ENCODE measurements at places on chromosomes 13 and 19.

DNA sequence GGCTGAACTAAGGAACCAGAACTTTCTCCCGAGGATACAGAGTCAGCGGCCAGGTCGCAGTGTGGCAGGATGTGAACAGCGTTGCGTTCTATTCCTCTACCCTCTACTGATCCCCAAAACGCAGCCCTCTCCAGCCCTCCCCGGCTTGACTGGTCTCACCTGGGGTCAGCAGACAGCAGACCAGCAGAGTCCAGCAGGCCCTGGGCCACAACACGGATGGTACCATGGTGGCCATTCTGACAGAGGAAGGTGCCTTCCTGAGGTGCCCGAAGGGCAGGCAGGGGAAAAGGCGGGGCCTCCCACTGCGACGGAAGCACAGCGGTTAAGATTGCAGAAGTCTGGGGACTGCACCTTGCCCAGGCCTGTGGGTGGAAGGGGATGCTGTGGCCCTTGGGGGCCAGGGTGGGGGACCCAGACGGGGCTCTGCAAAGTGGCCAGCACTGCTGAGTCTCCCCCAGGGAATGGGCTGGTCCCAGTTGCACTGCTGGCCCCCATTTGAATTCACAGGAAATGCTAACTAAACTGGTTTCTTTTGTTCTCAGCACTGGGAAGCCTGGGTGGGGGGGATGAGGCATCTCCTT lies at the start of gene ICAM3:
Gene ICAM3, minus strand, starts transcription at position 245 of the 581 bp plus-strand sequence. Its CDS starts 10 bp downstream, at position 235.
- no peak for DNase-seq

- DNase-seq: no peak
Observed at GRCh38 chr13:39892721-39893685, 237.5 kb downstream of the COG6 start.

DNA sequence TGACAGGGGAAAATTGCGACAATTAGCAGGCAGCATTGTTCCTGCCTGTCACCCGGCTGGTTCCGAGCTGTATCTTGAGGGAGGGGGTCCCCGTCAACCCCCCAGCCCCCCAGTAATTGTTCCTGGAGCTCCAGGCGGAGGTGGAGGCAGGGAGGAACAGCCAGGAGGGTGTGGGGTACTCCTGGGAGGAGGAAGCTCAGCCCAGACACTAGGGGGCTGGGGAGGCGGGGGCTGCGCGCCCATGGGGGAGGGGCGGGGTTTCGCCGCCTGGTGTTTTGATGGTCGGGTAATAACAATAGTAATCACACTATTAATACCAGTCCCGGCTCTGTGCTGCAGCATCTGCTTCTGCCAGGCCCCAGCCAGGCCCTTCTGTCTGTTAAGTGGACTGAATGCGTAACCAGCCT lies 8.6 kb downstream of the NPAS1 start:
- no peak for DNase-seq

DNA sequence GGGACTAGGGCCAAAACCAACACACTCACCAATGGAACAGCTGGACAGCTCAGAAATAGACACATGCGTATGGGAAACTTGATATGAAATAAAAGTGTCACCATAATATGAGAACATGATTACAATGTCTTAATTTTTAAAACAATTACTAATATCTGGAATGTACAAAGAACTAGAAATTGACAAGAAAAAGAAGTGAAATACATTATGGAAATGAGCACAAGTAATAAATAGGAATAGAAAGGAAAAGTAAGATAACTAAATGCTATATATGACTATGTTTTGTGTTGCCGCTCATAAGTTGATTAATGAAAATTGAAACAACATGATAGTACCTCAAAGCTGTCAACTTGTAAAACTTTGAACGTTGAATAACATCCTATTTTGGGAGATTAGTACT lies 801.1 kb downstream of the SLITRK5 start:
- no peak for DNase-seq

DNA sequence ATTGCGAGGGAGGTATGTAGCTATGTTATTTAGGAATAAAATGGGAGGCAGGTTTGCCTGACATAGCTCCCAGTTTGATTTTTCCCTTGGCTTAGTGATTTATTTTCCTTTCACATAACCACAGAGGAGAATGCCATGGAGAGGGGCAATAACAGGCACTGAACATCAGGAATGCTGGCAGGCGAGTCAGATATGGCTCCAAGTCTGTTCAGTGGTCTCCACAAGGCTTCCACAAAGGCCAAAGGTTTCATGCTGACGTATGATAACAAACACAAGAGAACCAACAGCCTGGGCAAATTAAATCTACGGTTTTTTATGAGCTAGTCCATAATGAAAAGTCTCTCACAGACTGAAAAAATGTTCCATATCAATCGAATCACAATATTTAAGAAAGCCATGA lies 66.7 kb downstream of the SUCLA2 start:
- no peak for DNase-seq

DNA sequence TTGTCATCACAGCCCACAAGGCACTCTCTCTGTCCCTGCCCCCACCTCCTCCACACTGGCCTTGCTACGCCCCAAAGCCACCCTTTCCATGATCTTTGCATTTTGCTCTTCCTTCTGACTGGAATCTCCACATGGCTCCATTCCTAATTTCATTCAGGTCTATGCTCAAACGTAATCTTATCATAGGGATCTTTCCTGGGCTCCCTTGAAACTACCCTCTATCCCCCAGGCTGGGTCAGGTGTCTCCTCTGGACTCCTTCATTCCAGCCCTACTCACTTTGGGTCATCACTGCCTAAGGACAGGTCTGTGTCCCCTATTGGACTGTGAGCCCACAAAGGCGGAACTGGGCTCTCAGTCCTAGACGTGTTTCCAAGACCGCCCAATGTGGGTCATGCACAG lies 3.1 kb downstream of the GEMIN7 start:
- no peak for DNase-seq

DNA sequence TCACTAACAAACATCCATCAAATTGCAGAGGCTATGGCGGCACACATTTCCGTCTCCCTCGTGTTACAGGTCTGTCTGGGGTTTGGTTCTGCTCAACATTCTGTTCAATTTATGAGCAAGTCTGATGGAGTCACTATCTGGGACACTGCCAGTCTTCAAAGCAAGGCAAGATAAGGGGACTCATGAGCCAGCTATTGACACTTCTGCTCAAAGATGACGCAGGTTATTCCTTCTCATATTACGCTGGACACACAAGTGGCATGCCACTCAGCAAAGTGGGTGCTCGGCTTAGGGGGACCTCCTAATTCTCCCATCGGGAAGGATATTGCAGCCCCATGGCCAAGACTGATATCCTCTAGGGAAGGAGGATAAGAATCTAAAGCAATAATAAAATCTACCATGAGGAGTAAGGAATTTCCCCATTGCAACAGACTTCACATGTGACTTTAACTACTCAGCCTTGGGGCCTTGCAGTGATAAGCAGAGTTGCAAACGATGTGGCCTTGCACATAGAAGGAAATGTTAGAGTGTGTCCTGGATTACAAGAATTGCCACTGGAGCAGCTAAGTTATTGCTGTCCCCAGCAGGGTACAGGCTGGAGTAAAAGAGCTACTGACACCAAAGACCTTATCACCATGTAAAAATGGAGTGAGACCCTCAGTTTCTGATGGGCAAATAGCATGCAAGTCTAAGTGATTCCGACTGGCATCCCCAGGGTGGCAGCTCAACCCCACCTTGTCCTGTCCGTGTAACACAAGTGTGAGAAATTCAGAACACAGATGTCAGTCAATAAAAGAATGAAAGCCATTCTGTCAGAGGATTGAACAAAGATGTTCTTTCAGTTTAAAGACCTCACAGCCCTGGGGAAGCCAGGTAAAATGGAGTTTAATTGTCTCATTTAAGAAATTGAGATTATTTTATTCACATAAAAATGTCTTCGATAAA lies 306.1 kb downstream of the IRS2 start:
- DNase-seq: no peak

GRCh38 chr19:31146015-31146414 lies 203.2 kb downstream of the TSHZ3 start:
- no peak for DNase-seq

DNA sequence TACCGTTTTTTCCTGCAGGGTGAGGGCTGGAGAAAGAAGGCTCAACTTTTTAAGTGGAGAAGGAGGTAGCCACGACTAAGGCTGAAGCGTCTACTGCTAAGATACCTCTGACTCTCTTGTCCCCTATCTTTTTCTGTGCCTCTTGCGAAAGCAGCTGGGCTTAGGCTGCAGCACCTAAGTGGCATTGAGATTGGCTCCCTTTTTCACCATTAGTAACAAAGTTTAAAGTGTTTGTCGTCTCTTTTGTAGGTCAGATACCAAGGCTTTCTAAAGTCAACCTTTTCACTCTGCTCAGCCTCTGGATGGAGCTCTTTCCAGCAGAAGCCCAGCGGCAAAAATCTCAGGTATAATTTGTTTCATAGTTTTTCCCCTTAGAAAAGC lies 887 bp downstream of the CDADC1 start:
- DNase-seq: no peak

GRCh38 chr19:49845414-49845813 lies 5.5 kb upstream of the PTOV1 start:
- DNase-seq: no peak

GRCh38 chr19:56838909-56839651 lies 1.4 kb downstream of the PEG3 start:
- DNase-seq: no peak

DNA sequence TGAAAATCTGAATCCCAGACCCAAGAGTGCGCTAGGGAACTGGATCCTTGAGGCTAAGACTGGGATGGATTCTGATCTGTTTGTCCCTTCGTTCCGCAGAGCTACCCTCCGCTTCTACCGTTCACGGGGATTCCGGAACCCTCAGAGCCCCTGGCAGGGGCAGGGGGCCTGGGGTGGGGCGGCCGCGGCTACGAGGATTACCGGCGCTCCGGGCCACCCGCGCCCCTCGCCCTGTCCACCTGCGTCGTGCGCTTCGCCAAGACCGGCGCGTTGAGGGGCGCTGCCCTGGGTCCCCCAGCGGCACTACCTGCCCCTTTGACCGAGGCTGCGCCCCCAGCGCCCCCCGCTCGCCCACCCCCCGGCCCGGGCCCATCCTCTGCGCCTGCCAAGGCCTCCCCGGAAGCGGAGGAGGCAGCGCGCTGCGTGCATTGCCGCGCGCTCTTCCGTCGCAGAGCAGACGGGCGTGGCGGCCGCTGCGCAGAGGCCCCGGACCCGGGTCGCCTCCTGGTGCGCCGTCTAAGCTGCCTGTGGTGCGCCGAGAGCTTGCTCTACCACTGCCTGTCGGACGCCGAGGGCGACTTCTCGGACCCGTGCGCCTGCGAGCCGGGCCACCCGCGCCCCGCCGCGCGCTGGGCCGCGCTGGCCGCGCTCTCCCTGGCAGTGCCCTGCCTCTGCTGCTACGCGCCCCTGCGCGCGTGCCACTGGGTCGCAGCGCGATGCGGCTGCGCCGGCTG lies 7.1 kb downstream of the SPRED3 start:
- DNase-seq: no peak

DNA sequence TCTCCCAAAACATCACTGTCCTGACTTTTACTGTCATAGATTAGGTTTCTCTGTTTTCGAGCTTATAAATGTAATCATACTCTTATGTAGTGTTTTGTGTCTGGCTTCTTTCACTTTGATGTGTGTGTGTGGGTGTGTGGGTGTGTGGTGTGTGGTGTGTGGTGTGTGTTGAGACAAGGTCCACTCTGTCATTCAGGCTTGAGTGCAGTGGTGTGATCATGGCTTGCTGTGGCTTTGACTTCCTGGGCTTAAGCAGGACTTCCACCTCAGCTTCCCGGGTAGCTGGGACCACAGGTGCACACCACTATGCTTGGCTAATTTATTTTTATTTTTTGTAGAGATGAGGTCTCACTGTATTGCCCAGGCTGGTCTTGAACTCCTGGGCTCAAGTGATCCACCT lies 59.6 kb downstream of the PDS5B start:
- no peak for DNase-seq

DNA sequence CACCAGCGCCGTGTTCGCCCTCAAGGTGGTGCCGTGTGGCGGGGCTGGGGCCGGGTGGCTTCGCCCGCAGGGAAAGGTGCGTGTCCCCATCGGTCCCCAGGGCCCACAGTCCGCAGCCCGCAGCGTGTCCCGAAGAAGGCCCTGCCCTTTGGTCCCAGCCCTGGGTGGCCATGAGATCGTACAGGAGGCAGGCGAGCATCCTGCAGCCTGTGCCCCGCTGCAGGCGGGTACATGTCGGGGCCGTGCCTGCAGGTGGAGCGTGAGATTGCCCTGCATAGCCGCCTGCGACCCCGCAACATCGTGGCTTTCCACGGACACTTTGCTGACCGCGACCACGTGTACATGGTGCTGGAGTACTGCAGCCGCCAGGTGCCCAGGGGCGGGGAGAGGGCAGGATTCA lies 1.5 kb downstream of the PLK5 start:
- DNase-seq: no peak

- no peak for DNase-seq
Observed at GRCh38 chr13:48580896-48581295, 48.0 kb upstream of the RCBTB2 start.

- DNase-seq: peak; percentile 35
Observed at GRCh38 chr13:46622630-46623256, 69.8 kb downstream of the LRCH1 start.

GRCh38 chr19:54928299-54928698 lies 19.0 kb downstream of the NLRP7 start:
- no peak for DNase-seq

DNA sequence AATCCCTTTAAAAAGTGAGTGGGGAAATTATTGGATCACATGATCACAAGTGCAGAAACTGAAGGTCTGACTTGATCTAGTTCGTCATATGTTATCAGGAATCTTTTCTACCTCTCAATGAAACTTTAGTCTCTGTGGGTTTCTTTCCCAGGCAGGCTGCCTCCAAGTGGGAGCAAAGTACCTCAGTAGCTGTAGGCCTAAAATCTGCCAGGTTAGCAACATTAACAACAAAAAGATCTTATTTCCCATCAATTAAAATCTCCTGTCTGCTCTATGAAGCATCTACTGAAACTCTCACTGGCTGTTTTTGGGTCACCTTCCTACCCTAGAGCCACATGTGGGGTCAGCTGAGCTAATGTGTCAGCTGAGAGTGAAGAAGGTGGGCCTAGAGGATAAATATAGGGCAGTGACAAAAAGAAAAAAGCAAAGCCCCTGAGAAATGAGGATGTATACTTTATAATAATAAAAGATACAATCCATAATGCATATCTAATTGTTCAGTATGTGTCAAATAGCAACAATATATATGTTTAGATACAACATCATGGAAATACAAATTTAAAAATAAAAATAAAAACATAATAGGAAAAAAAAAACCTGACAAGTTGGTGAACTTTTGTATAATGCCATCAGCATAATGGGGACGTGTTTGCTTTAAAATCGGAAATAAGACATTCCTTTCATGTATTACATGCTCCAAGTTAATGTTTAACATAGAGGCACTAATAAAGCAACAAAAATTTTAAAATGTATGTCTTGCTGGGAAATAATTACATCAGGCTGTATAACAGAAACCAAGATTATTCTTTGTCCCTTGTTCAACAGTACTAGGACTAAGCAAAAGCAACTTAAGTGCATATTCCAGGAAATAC lies 141.1 kb downstream of the GPC5 start:
- DNase-seq: no peak

All from NCI-H1092 treated with DMSO at 0.1 percent for 48 hours (cell line).